ENCODE measurements at places on chromosomes 11 and 22. TPM values are rescaled to one million over a fixed set of nuclear protein-coding genes. Genes with fewer than 3 reads are reported as not detected.

Gene INSC
- 0.46 TPM for total RNA-seq

Gene CD3D
- total RNA-seq = not detected

Gene NCF4
- not detected for total RNA-seq

Gene IGSF9B
- total RNA-seq = 2.2 TPM

Gene SLC6A5
- not detected for total RNA-seq

Gene TPH1
- 0.07 TPM for total RNA-seq

Gene SCUBE1
- not detected for total RNA-seq

Gene CADM1
- 5.5 TPM for total RNA-seq

Gene OOSP1
- total RNA-seq = not detected

Gene OR52N4
- not detected for total RNA-seq

Gene OR52I1
- total RNA-seq = not detected

Gene CDK2AP2
- total RNA-seq = 25.0 TPM

Gene NRGN
- 0.20 TPM for total RNA-seq

Gene TMEM132A
- total RNA-seq = 41.5 TPM

Gene RASD2
- total RNA-seq = 0.65 TPM

Gene SLC22A8
- total RNA-seq = not detected

Gene YPEL1
- 1.2 TPM for total RNA-seq

Gene HTR3B
- not detected for total RNA-seq

Gene MPEG1
- total RNA-seq = not detected

Gene MUC6
- total RNA-seq = not detected

Gene MYO7A
- total RNA-seq = 0.13 TPM

Gene OR5W2
- total RNA-seq = not detected

Gene OR8K5
- total RNA-seq = not detected

Gene TRPM5
- not detected for total RNA-seq

Gene HTATIP2
- total RNA-seq = 44.8 TPM

Gene SCUBE2
- 1.3 TPM for total RNA-seq
